ENCODE measurements at places on chromosomes 5 and 9.

GRCh38 chr9:129223551-129224208, 45.6 kb upstream of the IER5L start:
- DNase-seq: no peak

DNA sequence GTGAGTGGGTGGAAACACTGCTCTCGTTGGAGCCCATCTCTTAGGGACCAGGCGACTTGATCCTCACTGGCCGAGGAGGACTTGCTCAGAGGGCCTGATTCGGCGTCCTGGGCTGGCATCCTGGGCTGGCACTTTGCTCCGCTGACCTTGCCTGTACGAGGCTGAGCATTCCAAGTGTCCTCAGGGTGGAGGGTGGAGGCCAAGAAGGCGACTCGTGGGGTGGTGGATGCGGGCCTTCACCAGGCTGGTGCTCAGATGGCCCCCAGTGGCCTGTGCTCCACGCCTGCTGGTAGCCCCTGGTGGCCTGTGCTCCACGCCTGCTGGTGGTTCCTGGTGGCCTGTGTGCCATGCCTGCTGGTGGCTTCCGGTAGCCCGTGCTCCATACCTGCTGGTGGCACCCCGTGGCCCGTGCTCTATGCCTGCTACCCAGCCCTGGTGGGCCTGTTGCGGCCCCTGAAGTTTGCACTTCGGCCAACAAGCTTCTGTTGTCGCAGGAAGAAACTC, 42.9 kb downstream of the PHF2 start:
- DNase-seq: no peak

DNA sequence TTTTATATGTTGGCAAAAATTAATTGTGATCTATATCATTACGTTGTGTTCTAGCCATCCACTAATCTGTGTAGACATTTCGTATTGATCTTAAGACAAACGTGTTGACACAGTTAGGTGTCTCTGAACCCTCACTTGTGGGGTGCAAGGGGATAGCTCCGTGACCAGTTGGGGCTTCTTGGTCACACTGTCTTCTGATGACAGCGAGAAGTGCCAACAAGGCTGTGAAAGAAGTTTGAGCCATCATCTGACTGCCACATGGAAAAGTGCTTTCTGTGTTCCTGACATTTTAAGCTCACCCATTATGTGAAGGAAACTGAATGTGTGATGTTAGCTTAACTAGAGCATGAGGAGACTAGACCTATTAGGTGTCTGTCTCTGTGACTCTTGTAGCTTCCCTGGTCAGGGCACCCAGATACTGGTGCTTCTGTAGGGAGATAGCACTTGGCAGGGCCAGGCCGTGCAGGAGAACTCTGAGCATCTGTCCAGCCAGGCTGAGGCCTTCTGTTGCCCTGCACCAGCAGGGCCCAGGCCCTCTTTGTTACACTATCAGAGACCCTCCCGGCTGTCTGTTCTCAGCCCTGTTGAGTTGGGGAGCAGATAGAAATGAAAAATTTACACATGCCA, 52.8 kb upstream of the PHF2 start:
- DNase-seq: no peak

DNA sequence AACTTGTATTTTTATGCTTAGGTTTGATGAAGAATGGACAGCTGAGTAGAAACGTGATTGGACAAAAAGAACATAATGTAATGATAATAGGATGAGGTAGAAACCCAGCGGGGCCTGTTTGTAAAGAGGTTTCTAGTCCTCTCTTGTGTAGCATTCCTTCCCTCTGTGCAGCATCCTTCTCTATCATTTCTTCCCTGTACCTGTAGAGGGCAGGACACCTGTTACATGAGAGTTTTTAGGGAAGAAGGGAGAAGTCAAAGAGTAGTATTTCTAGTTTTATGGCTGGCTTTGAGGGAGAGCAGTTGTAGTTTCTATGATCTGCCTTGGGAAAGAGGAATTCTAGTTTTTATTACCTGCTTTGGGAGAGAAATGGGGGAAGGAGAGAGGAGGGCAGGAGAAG, 162.1 kb upstream of the FST start:
- DNase-seq: no peak

- no peak for DNase-seq
Observed at GRCh38 chr5:146059460-146060220, 45.7 kb downstream of the PLAC8L1 start.

GRCh38 chr9:18703901-18704379, 230.0 kb downstream of the ADAMTSL1 start:
- DNase-seq: no peak

- DNase-seq: no peak
Observed at GRCh38 chr9:89254773-89255125, 56.2 kb upstream of the CKS2 start.

DNA sequence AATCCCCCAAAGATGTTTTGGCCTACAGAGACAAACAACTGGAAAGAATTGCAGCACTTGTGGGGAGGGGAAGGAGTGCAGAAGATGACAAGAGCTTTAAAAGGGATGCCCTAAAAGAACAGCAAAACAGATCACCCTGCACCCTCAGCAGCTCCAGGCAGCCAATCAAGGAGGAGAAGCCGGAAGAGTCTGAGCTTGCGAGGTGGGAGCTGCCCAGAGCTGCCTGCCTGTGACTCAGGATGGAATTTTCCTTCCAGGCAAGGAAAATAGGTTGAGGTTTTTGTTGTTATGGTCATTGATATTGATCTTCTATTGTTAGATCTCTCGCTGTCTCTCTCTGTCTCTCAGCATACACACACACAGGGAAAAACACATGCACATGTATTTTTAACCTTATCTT, 70.3 kb upstream of the MAP1B start:
- DNase-seq: no peak

GRCh38 chr5:145925353-145925752, 11.0 kb upstream of the SH3RF2 start:
- no peak for DNase-seq

- no peak for DNase-seq
Observed at GRCh38 chr5:113099822-113100221, 123.2 kb downstream of the DCP2 start.

DNA sequence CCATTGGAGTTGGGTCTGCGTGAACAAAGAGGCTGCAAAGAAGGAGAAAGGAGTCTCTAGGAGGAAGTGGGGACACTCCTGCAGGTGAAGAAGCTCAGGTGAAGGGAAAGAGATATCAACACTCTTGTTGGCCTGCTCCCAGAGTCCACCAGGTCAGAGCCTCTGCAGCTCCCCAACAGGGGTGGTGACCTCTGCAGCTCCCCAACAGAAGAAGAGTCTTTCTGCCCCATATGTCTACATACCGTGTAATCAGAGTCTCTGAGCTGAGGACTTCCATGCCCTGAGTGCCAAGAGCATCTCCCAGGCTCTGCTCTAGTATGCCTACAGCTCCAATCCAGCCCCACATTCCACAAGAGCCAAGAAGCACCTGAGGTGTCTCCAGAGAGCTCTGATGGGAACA, 67.4 kb upstream of the TRPC7 start:
- DNase-seq: no peak

- no peak for DNase-seq
Observed at GRCh38 chr5:116459301-116459700, 115.3 kb downstream of the SEMA6A start.

DNA sequence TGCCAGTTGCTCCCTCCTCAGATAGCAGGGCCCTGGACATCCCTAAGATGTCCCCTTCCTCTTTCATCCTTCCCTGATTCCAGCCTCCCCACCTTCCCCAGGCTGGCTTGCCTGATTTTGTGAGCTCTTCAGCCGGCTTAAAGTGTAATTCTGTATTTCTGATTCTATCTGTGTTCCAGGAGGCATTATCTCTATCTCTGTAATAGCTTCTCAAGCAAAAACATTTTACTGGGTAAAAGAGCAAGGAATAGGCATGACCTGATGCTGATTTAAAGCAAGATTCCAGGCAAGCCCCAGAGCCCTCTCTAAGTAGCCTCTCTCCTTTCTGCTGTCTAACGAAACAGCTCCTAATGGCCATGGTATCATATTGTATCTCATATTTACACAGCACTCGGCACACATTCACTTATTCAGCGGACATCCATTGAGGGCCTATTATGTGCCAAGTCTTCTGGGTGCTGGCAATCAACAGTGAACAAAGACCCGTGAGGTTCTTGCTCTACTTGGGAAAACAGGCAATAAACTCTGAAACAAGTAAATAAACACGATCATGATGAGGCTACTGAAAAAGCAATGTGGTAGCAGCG, 100.9 kb upstream of the MSX2 start:
- no peak for DNase-seq

GRCh38 chr9:84045481-84046097, 65.0 kb downstream of the RMI1 start:
- no peak for DNase-seq

- no peak for DNase-seq
Observed at GRCh38 chr5:123875561-123876275, 363.7 kb downstream of the CSNK1G3 start.

- DNase-seq: no peak
Observed at GRCh38 chr9:95157481-95158151, 159.9 kb downstream of the FANCC start.

GRCh38 chr5:14102666-14103065, 40.5 kb upstream of the TRIO start:
- no peak for DNase-seq

DNA sequence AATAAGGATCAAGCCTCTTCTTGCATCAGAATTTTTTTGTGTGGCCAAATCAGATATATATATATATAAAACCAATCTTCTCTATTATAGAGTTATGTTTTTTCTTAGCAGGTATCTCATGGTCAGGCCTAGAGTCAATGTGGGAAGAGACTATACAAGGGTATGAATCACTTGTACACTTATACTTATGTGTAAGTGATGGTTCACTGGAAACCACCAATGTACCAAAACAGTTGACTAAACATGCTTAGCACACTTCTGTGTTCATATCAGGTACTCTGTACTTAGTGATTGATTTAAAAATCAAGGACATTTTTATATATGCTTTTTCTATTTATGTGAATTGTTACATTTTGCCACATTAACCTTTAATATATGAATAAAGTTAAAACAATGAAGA, 92.6 kb downstream of the CWC27 start:
- no peak for DNase-seq
